ENCODE measurements at places on chromosomes 5 and 9. TPM values are rescaled to one million over a fixed set of nuclear protein-coding genes. Genes with fewer than 3 reads are reported as not detected.

Gene HTR1A
- total RNA-seq = not detected

DNA sequence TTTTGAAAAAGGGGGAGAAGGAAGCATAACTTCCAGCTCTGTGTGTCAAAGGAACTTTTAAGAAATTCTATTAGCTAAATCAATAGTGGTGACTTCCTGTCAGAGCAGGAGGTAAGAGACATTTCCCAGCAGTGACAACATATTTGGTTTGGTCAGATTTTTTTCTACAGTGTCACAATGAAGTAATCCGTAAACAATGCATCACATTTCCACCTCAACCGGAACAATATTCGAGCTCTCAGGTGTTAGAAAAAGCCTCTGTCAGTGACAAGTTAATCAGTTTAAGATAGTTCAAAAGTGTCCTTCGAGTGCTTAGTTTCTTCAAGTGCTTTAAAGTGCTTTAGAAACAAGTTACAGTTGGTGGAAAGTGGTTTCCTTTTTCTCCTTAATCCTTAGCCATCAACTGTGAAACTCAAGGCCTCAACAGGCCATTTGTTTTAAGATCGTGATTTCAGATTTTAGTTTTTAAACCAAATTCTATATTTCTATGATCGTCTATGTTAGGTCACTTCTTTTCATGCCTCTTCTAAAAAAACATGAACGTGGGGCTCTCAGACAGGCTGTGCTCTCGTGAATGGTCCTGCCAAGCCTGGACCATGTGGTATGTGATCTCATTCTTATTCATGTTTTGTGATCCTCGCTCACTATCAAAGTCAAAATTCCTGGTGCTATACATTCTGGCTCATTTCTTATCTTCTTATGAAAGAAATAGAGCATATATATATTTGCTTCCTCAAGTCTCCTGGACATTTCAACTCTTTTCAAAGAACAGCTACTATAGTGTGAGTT, 181.9 kb upstream of the HMHB1 start:
- DNase-seq = no peak

GRCh38 chr9:78407636-78408312, 110.8 kb downstream of the PSAT1 start:
- DNase-seq = no peak

- no peak for DNase-seq
Measured at GRCh38 chr9:34998266-34998665, 8.7 kb downstream of the DNAJB5 start.

- DNase-seq = no peak
Measured at GRCh38 chr9:36676778-36677485, 104.2 kb downstream of the MELK start.

- no peak for DNase-seq
Measured at GRCh38 chr5:146745931-146746577, 132.5 kb downstream of the PPP2R2B start.

DNA sequence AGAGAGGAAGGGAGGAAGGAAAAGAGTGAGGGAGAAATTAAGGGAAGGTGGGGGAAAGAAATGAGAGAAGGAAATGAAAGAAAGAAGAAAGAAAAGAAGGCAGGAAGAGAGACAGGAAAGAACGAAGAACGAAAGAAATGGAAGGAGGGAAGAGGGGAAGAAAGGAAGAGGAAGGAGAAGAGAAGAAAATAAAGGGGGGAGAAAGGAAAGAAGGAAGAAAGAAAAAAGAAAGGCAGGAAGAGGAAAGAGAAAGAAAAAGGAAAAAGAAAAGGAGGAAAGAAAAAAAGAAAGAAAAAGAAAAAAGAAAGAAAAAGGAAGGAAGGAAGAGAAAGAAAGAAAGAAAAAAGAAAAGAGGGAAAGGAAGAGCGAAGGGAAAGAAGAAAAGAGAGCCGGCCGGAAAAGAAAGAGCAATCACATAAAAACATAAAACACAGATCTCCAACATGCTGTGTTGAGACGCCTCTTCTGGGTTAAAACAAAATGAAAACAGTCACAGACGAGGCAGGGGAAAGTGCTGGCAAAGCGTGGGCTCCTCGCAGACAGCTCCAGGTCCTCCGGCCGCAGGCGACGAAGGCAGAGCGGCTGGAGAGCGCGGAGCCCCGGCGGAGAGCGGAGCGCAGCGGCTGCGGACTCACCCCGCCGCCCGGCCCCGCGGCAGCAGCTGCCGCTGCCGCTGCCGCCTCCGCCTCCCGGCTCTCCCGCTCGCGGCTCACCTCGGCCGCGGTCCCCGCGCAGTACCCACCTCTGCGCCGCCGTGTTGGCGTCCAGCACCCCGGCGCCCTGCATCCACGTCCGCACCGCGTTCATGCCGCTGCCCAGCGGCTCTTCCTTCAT, 896 bp downstream of the EBF1 start:
- DNase-seq = no peak

GRCh38 chr5:151580239-151580638, 10.9 kb downstream of the FAT2 start:
- DNase-seq = no peak

- DNase-seq = no peak
Measured at GRCh38 chr5:156230887-156231286, 96.1 kb upstream of the SGCD start.
